T-helper 17 cell (primary cell): ENCODE measurements at places on chromosomes 6 and 20.

DNA sequence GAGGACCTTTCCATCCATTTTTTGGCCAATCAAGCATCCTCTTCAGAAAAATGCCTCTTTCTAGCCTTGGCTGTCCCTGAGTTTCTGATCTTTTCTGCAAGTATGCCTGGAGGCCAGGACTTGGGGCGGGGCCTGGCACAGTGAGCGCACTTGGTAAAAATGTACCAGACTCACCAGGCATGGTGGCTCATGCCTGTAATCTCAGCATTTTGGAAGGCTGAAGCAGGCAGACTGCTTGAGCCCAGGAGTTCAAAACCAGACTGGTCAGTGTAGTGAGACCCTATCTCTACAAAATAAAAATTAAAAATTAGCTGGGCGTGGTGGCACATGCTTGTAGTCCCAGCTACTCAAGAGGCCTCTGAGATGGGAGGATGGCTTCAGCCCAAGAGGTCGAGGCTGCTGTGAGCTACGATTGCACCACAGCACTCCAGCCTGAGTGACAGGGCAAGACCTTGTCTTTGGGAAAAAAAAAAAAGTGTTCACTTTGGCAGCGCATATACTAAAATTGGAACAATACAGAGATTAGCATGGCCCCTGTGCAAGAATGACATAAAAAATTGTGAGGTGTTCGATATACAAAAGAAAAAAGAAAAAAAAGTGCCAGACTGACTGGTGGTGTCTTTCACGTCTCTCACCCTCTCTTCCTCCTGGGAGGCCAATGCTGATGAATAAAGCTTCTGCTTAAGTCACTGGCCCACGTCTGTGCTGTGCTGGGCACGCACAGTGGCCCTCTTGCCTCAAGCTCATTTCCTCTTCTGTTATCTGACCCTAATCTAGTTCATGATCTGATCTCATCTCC is 18.1 kb upstream of the SLC9A8 start:
- peak overlapping the region; percentile 41 for H3K27ac ChIP-seq
- H3K4me3 ChIP-seq = no peak overlapping the region
- peaks cover 21% of the 10 kb centered on the region for H3K27me3 ChIP-seq
- DNase-seq = no peak

DNA sequence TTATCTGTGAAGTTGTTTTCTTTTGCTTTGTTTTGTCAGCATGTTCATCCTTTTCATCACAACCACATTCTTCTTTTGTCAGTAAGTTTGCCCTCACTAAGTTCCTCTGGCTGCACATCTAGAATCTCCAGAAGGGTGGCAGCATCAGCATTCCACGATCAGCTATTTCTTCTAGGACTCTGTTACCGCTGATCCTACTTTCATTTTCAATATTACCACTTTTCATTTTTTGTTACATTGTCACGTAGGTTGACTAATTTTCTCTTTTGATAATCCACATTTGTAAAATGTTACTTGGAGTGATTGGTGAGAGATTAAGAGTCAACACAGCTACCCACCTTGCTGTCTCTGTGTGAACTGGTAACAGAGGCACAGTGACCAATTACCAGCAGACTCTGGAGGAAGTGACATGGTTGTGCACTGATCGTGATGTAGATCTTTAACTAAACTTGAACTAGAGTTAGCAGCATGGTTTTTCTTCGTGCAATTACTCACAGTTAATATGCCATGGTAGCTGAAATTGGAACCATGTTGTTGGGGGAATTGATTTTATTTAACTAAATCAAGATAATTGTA is 307.9 kb upstream of the SLC35B3 start:
- H3K4me1 ChIP-seq = no peaks in the 10 kb centered on the region
- no peaks in the 10 kb centered on the region for H3K36me3 ChIP-seq
- H3K27me3 ChIP-seq = no peaks in the 10 kb centered on the region
- H3K4me3 ChIP-seq = peak overlapping the region; percentile 19
- no peak for DNase-seq
- no peak overlapping the region for H3K27ac ChIP-seq

DNA sequence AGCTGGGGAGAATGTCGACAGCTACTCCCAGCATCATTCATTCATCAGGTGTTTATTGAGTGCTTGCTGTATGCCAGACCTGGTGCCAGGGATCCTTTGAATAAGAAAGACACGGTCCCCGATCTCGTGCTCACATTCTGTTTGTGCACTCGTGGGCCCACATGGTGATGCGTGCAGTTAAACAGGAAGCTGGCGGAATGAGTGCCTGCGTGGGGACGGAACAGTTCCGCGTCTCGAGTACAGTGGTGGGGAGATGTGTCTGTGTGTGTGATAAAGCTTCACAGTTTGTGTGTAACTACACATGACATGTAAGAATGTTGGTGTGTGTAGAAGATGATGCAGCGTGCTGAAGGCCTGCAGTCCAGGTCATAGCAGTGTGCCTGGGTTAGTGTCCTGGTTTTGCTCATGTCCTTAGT is 6.5 kb downstream of the RBM38 start:
- peaks cover 5% of the 10 kb centered on the region for H3K36me3 ChIP-seq
- DNase-seq = peak; percentile 49
- no peaks in the 10 kb centered on the region for H3K27me3 ChIP-seq
- H3K27ac ChIP-seq = peak overlapping the region; percentile 100

GRCh38 chr6:16967470-16967817 is 134.4 kb upstream of the STMND1 start:
- H3K27ac ChIP-seq = no peak overlapping the region
- DNase-seq = no peak
- peaks cover 72% of the 10 kb centered on the region for H3K27me3 ChIP-seq
- H3K4me1 ChIP-seq = peaks cover 12% of the 10 kb centered on the region
- H3K4me3 ChIP-seq = no peak overlapping the region
- H3K36me3 ChIP-seq = peaks cover 7% of the 10 kb centered on the region
